ENCODE measurements at places on chromosomes 6 and 20. TPM values are rescaled to one million over a fixed set of nuclear protein-coding genes. Genes with fewer than 3 reads are reported as not detected.

The BEND3 gene
- total RNA-seq: 1.9 TPM

- no peak for DNase-seq
Observed at GRCh38 chr6:159533568-159533967, 159.5 kb downstream of the SOD2 start.

DNA sequence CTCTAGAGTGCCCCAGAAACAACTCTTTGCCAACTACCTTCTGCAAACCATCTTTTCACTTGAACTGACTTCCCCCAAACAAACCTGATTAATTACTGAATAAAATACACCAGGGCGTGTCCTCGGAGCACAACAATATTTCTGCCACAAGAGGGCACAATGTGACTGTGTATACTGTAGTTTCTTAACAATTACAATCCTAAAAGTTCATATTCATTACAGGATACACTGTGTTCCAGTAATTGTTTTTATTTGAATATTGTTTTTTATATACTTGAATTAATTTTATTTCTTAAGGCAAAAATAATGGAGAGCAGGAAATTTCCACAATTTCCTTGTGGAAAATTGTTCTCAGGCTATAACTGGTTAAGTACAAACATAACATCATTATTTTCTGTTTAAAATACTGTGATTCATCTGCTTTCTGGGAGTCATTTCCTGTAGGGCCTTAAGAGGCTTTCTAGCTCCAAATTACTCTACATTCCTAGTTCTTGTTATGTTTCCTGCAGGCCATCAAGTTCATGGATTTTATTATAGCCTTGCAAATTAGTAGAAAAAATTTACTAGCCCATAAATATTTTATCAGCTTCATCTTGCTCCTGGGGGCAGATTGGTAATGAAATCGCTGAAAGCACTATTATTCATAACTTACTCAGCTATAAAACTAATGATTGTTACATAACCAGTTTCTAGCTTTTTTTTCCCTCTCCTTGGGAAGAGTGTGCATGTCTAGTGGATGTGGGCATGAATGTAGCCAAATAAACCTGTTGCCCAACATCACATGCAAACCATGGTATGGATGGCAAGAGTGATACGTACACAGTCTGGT lies 51.9 kb upstream of the SLC22A16 start:
- DNase-seq: no peak

The SLC17A4 gene
- not detected for total RNA-seq

DNA sequence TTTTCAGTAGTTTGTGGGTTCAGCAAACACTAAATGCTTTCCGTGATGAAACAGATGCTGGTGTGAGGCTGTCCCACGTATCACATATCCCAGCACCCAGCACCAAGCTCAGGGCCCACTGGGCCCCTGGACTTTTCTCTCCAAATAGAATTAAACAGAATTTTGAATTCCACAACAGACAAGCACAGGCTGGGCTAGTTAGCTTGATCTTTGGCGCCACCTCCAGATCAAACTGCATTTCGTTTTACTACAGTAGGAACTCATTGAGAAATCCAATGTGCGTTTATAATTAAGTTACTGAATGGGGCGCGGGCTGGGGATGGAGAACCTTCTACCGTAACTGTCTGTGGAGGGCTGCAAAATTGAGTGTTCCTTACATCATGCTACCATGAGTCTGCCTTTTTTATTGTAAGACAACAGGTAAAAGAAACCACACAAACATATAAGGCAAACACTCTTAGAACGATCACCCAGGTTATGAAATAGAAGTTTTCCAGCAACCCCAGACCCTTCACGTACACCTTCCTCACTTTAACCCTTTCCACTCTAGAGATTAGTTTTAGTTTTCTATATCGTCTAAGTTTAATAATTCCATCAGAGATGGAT lies 107.8 kb downstream of the ZFP64 start:
- DNase-seq: no peak

- no peak for DNase-seq
Observed at GRCh38 chr20:62588458-62589149, 53.7 kb upstream of the SLCO4A1 start.

- no peak for DNase-seq
Observed at GRCh38 chr6:127606131-127606562, 29.2 kb downstream of the C6orf58 start.

- no peak for DNase-seq
Observed at GRCh38 chr6:47875593-47875992, 93.8 kb downstream of the OPN5 start.

GRCh38 chr20:43840382-43841070 lies 74.1 kb upstream of the TOX2 start:
- DNase-seq: no peak

GRCh38 chr6:156809034-156809433 lies 31.9 kb downstream of the ARID1B start:
- DNase-seq: peak; percentile 69

DNA sequence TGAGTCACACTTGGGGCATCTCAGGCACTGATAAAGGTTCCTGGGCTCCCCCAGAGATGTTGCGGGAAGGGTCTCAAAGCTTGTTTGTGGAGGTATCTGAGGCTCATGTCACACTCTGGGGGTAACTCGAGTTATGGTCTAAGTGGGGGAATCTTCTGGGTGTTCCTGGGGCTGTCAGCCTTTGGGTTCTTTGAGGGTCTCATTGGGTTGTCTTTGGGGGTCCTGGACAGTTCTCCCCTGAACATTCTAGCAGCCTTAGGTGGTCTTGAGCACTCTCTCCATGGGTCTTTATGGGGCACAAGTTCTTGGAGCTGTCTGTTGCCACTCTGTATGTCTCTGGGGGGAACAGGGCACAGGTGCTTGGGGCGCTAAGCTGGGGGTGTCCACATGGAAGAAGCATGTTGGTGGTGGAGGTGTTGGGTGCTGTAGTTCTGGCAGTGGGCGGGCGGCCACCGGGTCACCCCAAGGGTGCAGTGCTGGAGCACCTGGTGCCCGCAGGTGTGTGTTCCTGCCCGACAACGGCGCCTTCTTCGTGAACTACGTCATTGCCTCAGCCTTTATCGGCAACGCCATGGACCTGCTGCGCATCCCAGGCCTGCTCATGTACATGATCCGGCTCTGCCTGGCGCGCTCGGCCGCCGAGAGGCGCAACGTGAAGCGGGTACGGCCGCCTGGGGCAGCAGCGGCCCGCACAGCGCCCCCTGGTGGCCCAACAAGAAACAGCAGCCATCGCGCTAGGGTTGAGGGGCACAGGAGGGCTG lies 7.1 kb upstream of the CAPN11 start:
- peak; percentile 38 for DNase-seq

The PCIF1 gene
- 38.3 TPM for total RNA-seq

DNA sequence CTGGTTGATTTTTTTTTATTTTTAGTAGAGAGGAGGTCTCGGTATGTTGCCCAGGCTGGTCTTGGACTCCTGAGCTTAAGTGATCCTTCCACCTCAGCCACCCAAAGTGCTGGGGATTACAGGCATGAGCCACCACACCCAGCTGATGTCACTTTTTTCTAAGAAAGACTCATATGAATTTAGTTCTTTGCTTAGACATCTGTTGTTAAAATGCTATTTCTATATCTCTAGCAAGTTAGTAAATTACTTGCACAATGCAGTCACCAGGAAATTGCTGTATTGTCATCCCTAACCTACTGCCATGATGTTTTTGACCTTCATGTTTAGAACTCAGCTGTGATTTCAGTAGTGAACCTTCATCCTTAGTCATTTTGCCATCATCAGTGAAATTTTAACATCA lies 5.7 kb downstream of the KDM1B start:
- DNase-seq: no peak

DNA sequence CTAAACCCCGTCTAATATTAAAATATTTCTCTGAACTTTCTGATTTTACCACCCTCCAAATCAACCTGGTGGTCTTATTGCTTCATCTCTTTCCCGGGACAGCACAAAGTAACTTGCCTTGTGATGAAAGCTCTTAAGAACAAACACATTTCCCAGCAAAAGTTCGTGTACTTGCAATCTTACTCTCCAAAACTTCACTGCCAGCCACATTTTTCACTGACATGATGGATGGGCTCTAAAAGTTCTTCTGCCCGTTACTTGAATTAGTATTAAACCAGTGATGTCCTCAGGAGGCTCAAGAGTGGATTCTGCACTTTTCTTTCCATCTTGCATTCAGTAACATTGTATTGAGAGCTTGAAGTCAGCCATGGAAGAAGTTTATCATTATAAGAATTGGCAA lies 731.6 kb upstream of the GJE1 start:
- no peak for DNase-seq

GRCh38 chr6:96610019-96610418 lies 47.1 kb downstream of the FHL5 start:
- DNase-seq: no peak

DNA sequence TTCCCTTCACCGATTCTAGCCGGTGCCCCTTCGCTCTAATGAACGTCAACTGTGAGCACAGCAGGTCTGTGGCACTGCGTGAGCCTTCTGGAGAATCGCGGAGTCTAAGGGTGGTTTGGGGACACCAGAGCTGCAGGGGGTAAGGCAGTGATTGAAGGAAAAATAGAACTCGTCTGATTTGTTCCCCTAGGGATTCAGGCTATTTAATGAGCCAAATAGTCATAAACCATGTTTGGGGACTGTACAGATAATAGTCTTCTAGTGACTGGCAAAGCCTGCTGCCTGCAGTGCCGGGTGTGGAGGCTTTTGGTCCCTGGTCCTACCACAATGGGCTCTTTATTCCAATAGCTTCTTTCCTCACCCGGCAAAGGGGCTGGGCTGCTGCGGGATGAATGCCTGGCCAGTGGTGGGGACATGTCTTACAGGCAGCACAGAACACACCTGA lies 11.1 kb upstream of the NTSR1 start:
- DNase-seq: no peak

The LRRC73 gene
- total RNA-seq: not detected

The HLA-DRB5 gene
- not detected for total RNA-seq

DNA sequence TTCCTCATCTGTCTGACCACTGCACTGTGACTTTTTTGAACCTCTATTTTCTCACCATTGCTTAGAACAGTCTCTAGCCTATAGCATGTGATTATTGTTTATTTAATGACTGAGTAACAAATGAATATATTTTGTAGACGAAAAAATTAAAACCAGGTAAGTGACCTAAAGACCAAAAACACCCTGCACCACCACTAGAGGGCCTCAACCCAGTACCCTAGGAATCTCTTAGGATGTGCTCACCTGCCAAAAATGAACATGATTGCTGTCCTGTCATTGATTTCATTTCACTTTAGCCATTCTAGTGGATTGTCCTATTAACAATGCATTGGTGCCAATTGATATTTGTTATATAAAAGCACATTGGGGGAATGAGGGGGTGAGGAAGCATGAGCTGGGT lies 199.1 kb downstream of the COL9A1 start:
- no peak for DNase-seq

The C6orf15 gene
- total RNA-seq: not detected

DNA sequence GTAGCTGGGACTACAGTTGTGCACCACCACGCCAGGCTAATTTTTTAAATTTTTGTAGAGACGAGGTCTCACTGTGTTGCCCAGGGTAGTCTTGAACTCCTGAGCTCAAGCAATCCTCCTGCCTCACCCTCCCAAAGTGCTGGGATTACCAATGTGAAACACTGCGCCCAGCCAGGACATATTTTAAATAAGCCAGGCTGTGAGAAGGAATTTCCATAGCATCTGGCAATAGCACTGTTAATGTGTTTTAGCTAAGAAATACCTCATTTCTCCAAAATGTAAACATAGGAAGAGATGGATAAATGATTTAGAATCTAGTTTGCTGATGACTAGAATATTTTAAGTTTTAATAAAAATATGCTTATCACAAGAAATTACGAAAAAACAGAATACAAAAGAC lies 27.0 kb upstream of the SLA2 start:
- DNase-seq: no peak

The TAF4 gene
- 24.9 TPM for total RNA-seq

DNA sequence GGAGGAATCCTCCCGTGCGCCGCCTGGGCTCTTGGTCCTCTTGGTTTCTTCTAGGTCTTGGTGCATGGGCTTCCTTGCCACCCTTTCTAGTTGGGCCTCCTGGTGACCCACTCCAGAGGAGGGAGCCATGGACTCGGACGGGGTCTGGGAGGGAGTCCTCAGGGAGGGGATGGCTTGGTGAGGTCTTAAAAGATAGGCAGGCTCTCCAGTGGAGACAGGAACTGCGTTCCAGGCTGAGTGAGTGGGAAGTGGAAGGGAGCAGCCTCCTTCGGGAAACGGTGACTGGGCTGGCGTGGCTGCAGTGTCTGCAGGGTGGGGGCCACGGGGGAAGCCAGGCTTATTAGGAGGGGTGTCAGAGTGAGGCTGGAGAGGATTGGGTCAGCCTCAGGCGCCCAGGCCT lies 152.8 kb downstream of the GRM4 start:
- no peak for DNase-seq

DNA sequence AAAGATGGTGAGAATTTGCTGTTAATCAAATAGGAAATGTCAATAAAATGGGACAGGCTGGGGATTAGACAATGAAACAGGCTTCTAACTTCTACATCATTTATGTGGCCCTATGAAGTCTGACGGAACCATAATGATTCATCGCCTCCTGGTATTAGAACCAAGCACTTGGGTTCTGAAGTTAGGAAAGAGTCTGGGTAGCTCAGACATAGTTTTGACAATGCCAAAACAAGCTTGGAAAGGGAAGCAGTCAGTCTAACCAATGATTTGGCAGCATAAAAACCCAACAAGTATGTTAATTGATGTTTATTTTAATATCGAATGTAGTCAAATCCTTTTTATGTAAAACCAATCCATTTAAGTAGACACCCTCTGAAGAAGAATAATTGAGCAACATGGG lies 160.8 kb upstream of the RSPO3 start:
- no peak for DNase-seq

The TAP1 gene
- 23.0 TPM for total RNA-seq

DNA sequence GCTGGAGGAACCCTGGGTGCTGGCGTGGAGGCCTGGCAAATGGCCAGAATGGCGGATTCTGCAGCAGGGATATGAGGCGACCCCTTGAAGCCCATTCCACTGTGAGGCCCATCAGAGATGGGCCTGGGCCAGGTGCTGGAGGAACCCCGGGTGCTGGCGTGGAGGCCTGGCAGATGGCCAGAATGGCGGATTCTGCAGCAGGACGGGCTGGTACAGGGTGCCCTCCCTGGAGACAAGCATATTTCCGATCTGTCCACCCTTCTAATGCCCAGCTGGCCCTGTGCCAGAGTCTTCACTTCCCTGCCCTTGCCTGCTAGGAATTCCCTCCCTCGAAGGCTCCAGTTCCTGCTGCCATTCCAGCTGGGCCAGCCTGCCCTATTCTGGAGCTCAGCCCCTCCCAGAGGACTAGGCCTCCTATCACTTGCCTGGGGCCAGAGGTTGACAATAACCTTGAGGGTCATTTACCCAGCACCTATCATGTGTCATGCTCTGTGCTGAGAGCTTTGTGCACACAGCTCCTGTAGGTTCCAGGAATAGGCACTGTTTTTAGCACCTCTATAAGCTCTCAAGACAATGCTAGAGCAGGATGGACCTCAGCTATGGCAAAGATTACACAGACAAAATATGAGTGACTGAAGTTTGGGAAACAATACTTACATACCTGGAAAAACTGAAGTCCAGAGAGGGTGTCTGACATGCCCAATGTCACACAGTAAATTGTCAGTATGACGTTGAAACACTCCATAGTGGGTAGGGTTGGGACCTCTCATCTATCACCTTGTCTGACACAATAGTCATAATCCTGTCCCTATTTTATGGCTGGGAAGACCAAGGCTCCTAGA lies 21.4 kb downstream of the SUN5 start:
- DNase-seq: no peak

All from gastrocnemius medialis (tissue), 4 donors.